ENCODE measurements at places on chromosomes 6 and 20.

GRCh38 chr6:161268531-161269210 lies 5.2 kb downstream of the AGPAT4 start:
- no peak for DNase-seq

- DNase-seq: no peak
Observed at GRCh38 chr20:44271915-44272663, 25.0 kb downstream of the GDAP1L1 start.

DNA sequence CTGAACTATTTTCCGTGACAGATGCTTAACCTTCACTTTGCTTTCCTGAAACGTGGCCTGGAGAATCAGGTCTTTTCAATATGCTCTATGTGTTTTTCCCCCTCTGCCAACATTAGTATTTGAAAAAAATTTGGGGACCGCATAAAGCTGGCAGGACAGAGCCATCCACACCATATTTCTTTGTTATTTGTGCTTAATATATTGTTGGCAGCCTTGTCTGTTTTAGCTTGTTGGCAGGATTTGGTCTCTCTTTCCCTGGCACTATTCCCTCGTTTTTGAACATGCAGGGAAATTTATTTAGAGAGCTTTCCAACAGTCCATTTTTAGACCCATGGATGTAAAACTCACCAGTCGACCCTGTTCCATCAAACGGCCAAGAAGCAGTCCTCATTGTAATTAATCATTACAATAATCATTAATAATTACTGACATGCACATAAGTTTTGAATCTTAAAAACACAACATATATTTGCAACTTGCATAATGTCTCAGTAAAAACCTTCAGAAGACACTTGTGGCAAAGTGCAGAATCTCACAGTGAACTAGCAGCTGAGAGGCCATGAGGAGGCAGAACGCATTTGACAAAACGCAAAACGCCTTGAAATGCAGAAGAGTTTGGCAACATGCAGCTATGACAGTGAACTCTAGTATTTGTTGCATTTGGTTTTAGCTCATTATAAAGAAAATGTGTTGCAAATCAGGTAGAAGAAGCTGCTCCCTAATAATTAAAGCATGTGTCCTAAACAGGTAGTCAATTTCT lies 514.2 kb downstream of the C6orf118 start:
- no peak for DNase-seq

- DNase-seq: no peak
Observed at GRCh38 chr20:37438464-37439222, 82.4 kb upstream of the NNAT start.

DNA sequence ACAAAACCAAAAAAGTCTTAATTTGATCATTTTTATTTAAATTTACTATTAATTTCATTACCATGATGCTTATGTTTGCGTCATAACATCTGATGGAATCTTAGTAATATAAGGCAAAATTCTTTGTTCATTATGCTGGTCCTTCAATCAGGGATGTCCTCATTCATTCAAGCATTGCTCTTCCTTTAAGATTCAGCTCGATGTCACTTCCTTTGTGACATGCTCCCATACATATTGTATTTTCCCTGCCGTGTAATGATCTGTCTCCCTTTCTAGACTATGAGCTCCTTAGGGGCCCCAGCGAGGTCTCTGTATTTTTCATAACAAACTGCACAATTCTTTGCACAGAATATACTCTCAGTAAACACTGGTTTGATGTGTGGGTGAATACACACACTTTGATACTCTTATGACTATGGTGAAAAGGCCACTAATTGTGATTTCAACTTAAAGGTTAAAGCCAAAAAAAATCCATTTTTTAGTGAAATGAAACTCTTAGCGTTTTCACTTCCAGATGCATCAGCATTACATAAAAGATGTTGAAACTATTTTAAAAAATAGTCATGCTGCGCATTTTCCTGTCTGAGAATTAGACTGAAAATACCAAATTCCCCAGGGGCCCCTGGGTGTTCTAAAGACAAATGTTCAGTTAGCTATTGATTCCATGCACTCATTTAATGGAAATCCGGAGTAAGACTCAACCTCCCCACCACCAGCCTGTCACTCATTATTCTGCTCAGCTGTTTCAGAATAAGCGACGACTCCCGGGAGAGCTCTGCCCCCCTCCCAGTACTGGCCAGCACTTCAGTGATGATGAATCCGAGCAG lies 169.7 kb downstream of the ATXN1 start:
- DNase-seq: no peak

- DNase-seq: peak; percentile 4
Observed at GRCh38 chr20:57089699-57090144, 176.7 kb downstream of the BMP7 start.

DNA sequence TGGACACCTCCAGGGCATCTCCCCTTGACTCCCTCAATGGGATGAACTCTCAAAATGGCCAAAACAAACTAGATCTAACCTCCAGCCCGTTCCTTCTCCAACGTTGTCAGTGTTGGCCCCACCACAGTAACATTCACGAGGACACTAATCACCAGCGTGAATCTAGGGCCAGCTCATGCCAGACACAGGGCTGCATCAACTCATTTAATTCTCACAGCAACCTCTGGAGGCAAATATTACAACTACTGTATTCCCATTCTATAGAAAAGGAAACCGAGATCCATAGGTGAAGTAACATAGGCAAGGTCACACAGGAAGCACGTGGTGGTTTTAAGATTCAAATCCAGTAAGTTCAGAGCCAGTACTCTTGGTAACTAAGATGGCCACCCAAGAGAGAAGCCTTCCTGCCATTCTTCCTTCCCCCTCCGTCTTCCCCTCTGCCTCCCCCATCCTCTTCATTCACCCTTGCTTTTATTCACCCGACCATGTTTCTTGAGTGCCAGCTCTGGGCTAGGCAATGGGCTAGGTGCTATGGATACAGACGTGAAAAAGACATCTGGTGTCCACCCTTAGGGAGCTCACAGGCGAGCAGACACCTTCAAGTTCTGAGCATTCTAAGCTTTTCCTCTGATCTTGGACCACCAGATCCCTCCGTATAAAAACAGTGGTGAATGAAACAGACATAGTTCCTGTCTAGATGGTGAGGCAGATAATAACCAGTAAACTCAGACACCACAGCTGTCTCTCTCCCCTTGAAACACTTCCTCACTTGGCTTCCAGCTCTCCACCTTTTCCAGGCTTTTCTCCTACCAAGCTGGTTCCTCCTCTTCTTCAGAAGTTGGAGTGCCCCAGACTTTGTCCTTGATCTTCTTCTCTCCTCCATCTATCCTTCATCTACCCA lies 9.6 kb downstream of the CCM2L start:
- DNase-seq: no peak

GRCh38 chr6:142570221-142570671 lies 268.4 kb downstream of the ADGRG6 start:
- no peak for DNase-seq

- no peak for DNase-seq
Observed at GRCh38 chr6:98894810-98895209, 52.9 kb downstream of the FBXL4 start.

DNA sequence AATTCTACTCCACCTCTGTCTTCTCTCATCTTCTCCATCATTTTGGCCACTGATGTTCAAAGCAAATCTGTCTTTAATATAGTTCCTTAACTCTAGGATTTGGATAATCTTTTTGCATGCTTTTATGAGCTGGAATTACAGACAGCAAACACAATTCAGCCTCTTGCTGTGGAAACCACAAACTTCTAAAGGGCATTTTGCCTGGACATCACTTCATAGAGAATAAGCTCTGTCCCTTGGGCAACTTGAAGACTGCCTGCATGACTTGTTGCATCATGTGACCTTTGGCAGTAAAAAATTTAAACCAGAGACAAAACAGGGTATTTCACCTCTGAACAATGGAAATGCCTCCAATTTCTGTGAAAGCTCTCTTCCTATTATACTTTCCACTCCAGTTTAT lies 74.1 kb upstream of the HDDC2 start:
- DNase-seq: no peak

DNA sequence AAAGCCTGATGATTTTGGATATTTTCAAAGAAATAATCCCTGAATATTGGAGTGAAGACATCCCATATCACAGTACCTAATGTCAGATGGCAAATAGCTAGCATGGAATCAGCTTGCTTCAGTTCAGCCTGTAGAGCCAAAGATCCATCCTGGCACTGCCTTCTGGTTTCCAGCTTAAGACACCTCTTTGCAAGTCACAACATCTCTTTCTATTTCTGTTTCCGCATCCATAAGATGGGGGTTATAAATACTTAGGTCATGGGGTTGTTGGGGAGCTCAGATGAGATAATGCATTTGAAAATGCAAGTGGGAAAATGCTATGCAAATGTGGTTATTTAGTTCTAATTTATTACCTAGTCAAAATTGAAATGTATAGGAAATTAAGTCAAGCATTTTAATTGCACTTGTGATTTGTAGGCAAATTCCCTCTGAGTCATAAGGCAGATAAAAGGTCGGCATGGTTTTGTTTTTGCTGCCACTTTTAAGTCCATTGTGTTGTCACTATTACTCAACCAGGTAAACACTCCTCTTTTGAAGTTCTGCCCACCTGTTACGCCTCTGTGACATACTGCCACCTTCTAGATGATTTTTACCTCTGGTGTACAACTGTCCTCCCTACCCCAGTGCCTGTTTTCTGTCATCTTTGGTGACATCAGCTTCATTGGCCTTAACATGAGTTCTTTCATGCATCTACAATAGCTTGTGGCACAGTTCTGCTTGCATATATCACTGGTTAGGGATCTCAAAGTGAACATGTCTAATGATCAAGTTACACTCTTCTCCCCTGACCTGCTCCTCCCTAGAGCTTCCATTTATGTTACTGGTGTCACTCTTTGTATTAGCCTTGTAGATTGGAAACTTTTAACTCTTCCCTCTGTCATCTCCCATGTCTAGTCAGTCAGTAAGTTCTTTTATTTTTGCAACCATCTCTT lies 96.6 kb downstream of the CDKAL1 start:
- DNase-seq: no peak

- DNase-seq: no peak
Observed at GRCh38 chr6:11712760-11713159, 65.8 kb downstream of the ADTRP start.

- no peak for DNase-seq
Observed at GRCh38 chr6:54481091-54481490, 172.8 kb downstream of the TINAG start.

DNA sequence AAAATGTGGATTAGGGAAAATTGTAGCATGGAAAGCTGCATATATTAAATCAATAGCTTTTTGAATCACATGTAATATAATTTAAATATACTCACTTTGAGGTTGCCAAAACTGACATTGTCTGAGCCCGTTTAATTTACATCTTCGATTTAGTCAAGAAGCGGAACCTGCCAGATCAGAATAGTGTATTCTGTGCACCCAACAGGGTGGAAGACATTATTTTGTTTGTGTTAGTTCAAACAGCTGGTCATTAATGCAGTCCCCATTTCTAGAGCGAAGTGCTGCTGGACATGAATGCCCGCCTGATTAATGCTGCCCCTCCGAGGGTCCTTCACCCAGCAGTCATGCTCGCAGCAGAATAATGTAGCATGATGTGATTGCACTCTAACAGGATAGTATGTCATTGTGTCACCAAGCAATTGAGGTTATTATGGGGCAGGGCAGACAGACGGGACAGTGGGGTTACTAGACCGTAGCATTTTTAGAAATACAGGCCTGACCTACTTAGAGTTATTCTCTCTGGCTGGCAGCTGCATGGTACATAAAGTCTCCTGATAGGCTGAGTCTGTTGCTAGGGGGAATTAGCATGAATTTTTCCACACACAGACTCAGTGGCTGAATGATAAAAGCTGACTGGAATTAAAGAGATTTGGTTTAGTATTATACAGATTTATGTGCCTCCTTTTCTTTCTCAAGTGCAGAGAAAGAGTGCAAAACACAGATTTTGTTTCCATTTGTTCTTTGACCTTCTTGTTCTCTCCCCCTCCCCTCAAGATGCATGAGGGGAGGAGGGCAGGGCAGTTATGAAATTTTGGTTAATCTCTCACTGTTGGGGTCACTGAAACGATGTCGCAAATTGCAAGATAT lies 147.1 kb downstream of the PRL start:
- DNase-seq: peak; percentile 18

GRCh38 chr6:16130932-16131387 lies 2.1 kb downstream of the MYLIP start:
- no peak for DNase-seq

DNA sequence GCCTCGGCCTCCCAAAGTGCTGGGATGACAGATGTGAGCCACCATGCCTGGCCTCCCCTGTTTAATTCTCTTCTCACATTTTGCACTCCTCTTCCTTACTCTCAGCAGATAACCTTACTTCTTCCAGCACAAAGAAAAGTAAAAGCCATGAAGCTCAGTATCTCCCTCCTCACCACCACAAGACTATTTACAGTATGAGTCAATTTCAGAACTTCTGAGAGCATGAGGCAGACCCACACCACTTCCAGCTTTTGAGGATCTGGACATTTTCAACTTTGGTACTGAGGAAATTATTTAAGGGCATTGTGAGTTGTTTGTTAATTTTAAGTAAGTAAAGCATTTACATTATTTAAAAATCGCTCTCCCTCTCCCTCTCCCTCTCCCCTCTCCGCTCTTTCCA lies 8.0 kb upstream of the SNX3 start:
- no peak for DNase-seq

- no peak for DNase-seq
Observed at GRCh38 chr6:99605074-99605734, 1.4 kb upstream of the PRDM13 start.

DNA sequence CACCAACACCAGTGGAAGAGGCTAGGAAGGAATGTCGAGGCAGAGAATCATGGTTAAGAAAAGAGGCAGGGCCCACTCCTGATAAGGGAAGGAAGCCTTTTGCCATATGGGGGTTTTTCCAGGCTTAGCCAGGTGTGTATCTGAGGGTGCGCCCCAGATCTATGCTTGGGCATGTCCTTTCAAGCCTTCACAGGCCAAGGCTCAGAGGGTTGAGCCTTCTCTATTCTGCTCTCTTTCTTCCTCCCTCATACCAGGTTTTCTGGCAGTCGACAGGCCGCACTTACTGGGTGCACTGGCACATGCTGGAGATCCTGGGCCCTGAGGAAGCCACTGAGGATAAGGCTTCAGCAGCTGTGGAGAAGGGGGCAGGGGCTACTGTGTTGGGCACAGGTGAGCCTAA lies 4.7 kb downstream of the CUL9 start:
- DNase-seq: no peak

- DNase-seq: no peak
Observed at GRCh38 chr20:39646874-39647413, 684.8 kb downstream of the DHX35 start.

- DNase-seq: no peak
Observed at GRCh38 chr20:17856024-17856564, 112.5 kb downstream of the SNX5 start.

DNA sequence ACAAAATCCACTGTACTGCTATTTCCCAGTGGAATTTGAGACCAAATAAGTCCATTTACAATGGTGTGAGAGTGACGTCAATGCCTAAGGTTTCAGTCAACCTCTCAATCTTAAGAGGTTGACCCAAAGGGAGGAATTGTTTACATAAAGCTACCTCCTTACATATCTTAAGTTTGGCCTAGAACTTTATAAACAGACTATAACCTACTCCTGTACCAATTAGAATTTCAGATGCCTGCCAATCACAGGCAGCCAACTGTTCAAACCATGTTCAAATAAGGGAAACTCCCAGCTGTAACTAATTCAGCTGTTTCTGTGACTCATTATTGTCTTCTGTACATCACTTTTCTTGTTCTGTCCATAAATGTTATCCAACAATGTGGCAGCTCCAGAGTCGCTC lies 14.5 kb downstream of the LGSN start:
- no peak for DNase-seq

All from NCI-H1694 (cell line).